ENCODE measurements at places on chromosomes 1 and 21.

DNA sequence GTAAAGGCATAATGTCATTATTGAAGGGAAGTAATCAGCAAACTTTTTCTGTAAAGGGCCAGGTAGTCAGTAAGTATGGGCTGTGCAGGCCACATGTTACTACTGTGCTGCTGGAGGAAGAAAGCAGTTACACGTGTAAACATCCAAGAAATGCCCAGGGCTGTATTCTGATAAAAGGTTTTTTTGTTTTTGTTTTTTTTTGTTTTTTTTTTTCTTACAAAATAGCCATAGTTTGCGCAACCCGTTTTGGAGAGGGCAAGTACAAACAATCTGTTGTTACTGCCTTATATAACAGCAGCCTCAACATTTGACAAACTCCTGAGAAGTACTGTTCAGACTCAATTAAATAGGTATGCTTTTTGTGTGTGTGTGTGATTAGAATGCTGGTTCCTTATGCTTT is 26.7 kb upstream of the MTMR11 start:
- DNase-seq: no peak

- DNase-seq: no peak
These were observed 37.0 kb downstream of the CCDC185 start for GRCh38 chr1:223430236-223430635.

GRCh38 chr1:180988253-180988752 is 34.4 kb downstream of the STX6 start:
- DNase-seq: no peak

GRCh38 chr1:29576510-29576909 is 340.2 kb downstream of the PTPRU start:
- no peak for DNase-seq

DNA sequence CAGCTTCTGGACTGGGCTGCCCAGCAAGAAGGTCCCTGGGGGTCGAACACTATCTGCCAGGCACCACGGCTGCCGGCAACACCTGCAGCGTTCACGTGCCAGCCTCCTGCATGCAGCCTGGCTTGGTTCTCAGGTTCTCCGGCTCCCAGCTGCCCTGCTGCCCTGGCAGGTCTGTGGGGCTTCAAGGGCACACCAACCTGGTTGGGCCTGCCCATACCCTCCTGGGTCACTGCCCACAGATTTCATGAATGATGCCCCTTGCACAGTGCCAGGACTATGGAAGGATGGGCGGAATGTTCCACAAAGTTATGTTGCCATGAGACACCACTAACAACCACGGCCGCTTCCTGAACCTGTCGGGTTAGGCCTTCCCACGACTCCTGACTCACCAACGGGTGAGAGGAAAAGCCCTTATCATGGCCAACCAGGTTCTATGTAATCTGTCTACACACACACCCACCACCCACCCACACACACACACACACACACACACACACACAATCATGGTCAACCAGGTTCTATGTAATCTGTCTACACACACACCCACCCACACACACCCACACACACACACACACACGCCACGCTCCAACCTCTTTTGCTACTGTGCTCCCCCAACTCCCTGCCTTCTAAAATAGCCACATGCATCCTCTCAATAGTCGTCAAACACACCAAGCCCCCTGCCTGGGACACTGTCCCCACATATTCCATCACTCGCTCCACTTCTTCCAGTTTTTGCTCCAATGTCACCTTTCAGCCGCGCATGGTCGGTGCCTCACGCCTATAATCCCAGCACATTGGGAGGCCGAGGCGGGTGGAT is 32.2 kb downstream of the HSPG2 start:
- DNase-seq: peak; percentile 90

DNA sequence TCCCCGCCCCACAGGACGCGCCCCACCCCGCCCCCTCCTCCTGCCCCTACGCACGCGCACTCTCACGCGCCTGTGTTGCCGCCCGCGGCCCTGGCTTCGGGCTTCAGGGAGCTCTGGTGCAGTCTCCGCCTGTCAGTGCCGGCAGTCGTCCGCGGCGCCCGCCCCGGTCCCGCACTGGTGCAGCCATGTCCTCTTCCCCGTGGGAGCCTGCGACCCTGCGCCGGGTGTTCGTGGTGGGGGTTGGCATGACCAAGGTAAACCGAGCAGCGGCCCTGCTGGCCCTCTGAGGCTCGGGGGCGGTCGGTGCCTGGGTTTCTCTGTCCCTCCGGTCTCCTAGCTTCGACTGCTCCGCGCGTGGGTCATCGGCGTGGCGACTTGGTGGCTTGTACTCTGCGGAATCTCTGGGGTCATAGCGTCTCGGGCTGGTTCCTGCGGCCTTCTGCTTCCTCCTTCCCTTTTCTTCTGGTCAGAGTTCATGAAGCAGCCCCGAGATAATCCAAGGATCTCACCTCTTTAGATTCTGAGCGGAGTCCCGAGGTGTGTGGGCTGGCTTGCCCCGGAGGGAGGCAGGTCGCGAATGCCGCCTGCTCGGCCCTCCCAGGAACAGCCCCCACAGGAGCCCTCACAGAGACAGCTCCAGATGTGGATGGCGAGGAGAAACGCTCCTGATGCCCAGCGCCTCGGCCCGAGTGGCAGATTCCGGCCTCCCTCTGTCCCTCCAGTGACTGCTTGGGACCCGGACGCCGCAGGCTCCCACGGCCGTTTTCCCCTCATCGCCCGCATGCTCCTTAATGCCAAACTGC is at the start of gene SCP2:
Gene SCP2 (plus strand): TSS at position 65 of the 803 bp plus-strand sequence. CDS start 121 bp downstream, at position 186.
- peak; percentile 88 for DNase-seq

DNA sequence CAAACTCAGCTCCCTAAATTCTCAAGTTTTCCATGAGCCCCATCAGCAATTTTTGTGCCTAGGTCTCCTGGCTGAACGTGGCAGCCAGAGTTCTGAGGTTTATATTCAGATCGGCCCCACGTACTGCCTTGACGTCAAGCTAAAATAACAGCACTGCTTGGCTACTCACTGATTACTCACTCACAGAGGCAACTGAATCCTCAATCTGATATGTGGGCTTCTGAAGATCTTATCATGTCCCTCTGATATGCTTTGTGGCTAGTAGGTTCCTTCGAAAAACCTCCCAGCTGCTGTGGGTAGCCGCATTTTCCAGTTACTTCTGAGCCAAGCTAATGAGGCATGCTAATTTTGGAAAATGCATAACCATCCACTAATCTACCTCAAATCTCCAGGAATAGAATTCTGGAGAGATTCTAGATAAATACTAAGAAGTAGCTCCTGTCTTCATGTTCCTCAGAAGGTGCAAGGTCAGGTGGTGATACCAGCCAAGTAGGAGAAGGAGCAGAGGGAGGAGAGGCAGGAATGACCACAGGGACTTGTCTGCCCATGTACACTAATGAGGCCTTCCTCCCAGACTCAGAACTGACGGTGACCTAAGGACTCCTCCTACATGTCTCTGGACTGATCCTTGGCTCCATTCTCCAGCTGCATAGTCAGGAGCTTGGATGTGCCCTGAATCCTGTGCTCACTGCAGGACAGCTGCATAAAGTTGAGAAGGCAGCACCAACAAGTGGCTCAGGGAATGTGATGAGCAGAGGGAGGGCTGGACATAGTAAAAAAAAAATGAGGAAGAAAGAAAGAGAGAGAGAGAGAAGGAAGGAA is 263.7 kb downstream of the TNR start:
- no peak for DNase-seq

DNA sequence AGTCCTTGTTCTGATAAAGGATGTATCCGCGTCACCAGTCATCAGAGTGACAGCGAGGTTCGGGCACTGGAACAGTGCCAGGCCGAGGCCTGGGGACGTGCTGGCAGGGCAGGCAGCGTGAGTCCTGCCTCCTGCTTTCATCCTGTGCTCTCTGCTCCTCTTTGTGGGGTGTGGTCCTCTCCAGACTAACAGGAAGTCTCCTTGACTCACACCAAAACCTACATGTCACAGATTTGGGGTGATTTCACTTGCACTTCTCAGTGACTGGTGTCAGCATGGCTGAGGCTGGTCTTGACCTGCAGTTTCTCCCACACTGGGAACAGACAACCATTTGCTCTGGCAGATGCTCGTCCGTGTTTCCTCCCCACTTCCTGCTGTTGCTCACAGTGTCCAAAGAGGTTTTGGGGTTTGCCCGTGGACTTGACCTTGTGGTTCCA is 8.8 kb upstream of the NLRP3 start:
- DNase-seq: peak; percentile 30

Data from left colon (tissue), 2 donors.